GM12865 (cell line): ENCODE measurements at places on chromosomes 6 and 20.
A peak's percentile ranks its signal among the peaks of the same experiment; 100 is the strongest.

DNA sequence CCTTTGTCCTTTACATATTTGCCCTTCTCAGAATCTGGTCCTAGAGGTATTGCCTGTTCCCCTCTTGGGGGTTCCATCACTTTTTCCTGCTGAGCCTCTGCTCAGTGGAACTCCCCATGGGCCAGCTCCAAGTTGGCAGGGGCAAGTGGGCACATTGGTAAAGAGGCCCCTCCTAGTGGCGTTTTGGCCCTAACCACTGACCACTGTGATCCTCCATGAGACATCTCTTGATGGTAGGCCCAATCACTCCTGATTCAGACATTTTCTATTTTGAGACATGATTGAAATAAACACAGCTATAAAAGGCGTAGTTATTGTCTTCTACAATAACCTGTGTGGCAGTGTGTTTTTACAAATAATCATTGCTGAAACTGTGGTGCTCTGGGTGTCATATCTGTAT is 83.0 kb downstream of the RREB1 start:
- no peak for DNase-seq

DNA sequence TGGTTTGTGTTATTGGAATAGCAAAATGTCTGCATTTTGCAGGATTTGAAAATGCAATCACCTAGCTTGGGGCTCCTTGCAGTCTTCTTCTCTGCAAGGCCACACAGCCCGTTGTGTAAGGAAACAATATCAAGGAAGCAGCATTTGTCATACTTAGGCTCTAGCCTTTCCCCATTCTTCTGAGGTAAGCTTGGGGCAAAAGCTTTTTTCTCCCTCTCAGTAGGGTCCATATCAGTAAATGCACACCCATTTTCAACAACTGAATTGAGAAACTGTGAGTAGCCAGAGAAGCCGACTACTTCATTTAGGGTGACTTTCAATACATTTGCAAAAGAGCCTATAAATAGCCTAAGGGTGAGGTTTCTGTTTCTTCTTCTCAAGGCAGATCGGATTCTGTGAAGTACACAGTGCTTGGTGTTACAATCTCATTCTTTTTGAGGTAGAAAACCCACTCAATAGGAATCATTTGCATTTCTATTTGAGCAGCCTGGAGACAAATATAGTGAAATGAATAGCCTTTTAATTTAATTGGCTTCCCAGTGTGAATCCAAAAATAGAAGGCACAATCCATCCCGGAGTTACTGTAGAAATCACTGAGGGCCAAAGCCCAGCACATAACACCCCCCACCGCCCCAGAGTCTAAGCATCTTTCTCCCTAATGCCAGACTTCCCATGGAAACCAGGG is 61.8 kb downstream of the BTBD3 start:
- DNase-seq = peak; percentile 2

GRCh38 chr20:61806995-61807394 is 258.7 kb downstream of the TAF4 start:
- no peak for DNase-seq

- DNase-seq = no peak
These were observed 118.5 kb upstream of the PHACTR3 start for GRCh38 chr20:59485576-59486454.

- DNase-seq = no peak
These were observed 260.3 kb upstream of the MOCS1 start for GRCh38 chr6:40194447-40195170.

GRCh38 chr6:23589811-23590210 is 536.2 kb upstream of the NRSN1 start:
- DNase-seq = no peak

DNA sequence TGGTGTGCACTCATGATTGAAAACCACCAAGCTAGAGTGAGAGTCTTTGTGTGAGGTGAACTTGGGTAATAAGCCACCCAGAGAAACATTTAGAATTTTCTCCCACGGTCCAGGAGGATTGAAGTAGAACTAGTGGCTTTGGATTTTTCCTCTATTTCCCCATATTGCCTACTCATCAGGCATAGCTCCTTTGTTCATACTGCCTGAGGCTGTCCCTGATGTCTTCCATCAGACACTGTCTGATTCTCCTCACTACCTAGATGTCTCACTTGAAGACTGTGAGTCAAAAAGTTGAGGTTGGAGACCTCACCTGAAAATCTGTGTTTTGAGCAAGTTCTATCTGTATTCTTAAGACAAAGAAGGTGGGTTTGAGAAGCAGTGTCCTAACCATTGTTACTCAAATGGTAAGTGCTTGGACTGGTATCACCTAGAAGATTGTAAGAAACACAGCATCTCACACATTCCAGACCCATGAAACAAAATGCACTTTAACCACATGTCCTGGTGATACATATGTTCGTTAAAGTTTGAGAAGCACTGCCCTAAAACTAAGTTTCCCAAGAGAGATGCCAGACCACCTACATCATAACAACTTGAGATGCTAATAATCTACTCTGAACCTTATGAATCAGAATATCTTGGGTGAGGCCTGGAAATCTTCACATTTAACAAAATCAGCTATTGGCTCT is 523.4 kb upstream of the BTBD3 start:
- peak; percentile 20 for DNase-seq

DNA sequence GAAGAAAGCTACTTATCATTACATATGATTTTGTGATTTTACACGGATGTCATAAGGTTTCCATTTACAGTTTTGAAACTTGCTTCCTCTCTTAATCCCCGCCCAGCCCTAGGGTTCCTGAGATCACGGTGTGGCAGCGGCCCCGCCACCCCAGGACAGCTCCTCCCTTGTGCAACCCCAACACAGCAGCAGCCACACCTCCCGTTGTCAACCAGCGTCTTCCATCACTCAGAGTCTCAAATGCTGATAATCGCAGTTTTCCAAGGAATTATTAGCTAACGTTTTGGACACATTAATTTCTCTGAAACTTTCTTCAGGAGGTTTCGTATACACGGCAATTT is 204.8 kb downstream of the THBS2 start:
- DNase-seq = no peak

- DNase-seq = no peak
These were observed 3.5 kb downstream of the FOXS1 start for GRCh38 chr20:31841928-31842327.

- peak; percentile 52 for DNase-seq
These were observed 148.1 kb upstream of the TENT5A start for GRCh38 chr6:81900616-81901015.

GRCh38 chr20:22385602-22386305 is 198.6 kb downstream of the FOXA2 start:
- no peak for DNase-seq

- peak; percentile 92 for DNase-seq
These were observed 95.1 kb upstream of the OLIG3 start for GRCh38 chr6:137589067-137589848.

GRCh38 chr20:53070706-53071392 is 98.7 kb downstream of the TSHZ2 start:
- DNase-seq = peak; percentile 24

- no peak for DNase-seq
These were observed 89.3 kb downstream of the CEP57L1 start for GRCh38 chr6:109184638-109185037.

- DNase-seq = peak; percentile 81
These were observed 7.2 kb upstream of the LCA5 start for GRCh38 chr6:79544299-79544927.
